ENCODE measurements at places on chromosomes 12 and 14.

GRCh38 chr14:84541018-84541417 is 988.9 kb upstream of the FLRT2 start:
- no peak for DNase-seq

DNA sequence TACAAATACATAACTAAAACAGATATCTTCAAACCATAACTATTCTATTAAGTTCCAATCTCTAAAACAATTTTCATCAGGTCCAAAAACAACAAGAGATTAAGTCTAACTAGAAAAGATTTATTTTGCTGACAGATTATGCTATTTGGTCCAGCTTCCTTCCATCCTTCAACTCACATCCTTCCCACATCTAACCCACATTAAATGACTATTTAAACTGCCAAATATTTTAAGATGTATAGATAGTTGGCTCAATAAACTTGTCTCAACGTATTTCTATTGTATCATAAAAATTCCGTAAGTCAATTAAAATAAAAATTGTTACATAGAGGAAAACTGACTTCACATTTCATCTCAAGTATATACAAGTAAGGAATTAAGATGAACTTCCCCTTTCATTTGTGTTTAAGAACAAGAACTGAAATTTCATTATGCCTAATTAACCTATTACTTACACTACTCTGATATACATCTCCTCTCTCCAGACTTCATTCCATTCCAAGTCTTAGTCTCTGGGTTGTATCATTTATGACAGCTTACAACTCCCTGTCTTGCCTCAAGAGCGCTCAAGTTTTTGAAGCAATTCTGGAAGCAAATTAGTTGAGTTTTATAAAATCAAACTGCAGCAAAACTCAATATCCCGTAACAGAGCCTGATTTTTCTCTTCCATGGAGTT is 25.4 kb downstream of the PAWR start:
- no peak for DNase-seq

DNA sequence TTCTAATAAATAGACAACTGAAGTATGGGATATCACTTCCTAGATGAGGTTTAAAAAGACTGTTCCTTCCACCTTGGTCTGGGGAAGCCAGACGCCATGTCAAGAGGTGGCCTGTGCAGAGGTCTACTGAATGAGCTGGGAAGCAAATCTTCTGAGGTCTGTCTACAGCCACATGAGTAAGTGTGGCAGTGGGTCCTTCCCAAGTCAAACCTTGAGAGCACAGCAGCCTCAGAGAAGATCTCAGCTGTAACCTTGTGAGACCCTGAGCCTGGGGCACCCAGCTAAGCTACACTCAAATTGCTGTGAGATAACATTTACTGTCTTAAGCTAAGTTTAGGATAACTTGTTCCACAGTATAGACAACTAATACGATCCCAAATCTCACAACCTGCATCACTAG is 20.2 kb downstream of the NDUFA12 start:
- DNase-seq: no peak

DNA sequence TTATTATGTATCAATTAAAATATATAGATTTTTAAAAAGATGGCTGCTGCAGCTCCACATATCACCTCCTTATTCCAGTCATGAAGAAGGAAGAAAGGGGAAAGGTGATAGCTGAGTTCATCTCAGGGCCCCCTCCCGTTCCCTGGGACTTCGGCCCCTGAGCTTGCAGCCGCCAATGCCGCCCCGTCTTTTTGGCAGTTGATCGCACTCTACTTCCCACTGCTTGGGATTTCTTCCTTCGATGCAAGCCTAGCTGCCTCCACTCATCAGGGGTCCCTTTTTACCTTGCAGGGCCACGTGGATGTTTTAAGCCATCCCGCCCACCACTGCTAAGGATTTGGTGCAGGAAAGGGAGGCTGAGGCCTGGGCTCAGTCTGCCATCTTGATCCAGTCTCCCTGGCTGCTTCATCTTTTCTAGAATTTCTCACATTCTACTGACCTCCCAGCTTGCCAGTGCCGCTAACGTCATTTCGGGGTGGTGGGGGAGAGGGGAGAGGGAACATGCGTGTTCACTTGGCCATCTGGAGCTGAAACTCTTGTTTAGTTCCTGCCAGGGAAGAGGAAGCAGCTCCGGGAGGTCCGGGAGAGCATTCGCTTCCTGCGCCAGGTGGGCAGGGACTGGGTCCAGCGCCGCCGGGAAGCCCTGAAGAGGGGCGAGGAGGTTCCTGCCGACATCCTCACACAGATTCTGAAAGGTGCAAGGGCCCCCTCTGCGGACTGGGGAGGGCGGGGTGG is 31.3 kb downstream of the CYP46A1 start:
- DNase-seq: no peak

- DNase-seq: no peak
Observed at GRCh38 chr14:74936731-74937130, 13.7 kb upstream of the RPS6KL1 start.

- no peak for DNase-seq
Observed at GRCh38 chr12:53999559-54000115, 324 bp upstream of the HOXC9 start.

- no peak for DNase-seq
Observed at GRCh38 chr14:88613552-88614010, 50.7 kb downstream of the ZC3H14 start.

DNA sequence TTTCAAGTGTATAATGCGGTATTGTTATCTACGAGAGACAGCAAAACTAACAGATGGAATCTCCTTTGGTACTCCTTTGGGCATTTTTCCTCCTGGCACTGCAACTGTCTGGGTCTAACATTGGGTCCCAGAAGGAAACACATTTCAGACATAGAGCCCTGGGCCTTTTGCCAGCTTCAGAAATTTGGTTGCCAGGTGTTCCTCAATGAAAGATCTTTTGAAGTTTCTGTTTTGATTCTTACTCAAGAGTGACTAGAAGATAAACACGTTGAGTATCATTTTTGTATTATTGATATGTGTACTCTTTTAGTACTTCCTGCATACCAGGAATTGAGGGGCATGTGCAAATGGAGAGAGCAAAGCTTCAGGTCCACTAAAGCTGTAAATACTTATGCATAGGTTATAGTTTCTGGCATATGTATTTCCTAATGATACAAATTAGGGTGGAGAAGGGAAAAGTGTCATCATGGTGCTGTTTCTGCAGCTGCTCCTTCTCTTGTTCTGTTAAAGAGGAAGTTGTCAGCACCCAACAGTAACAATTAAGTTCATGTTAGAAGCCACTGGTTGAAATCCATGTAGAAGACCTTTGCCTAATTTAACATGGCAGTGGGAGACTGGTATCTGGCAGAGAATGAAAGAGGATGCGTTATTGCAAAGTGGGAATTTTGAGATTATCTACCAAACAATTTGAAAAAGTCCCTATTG is 53.5 kb downstream of the SLC38A6 start:
- DNase-seq: no peak

DNA sequence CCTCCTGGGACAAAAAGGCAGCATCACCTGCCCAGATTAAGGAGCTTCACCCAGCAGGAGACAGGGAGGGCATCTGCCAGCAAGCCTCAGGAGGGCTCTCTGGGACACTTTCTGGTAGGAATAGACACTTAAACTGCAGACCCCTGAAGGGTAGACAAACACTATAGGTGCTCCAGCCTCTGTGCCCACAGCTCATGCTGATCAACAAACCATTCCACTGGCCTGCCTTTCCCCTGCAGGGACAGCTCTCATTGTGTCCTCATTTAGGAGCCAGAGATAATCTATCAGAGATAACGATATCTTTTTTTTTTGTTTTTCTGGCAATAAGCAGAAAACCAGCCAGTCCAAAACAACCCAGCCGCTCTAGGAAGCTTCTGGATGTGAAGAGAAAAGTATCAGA is 251.8 kb upstream of the CCDC196 start:
- no peak for DNase-seq

- DNase-seq: no peak
Observed at GRCh38 chr14:94062344-94062940, 18.6 kb downstream of the DDX24 start.

DNA sequence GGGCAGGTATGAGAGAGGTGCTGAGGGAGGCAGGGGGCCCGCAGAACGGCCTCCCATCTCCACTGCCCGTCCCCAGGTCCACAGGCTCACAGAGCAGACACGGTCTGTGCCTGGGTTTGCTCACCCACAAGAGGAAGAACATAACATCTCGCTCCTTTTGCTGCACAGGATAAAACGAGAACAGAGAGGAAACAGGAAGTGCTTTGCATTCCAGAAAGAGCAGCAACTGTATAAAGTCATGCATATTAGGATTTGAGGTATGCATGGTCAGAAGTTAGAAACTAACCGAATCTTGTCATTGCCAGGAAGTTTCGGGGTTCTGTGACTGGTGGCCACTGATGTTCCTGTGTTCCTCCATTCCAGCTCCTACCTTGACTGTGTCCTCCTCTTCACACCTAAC is 25.0 kb downstream of the NTF3 start:
- no peak for DNase-seq

DNA sequence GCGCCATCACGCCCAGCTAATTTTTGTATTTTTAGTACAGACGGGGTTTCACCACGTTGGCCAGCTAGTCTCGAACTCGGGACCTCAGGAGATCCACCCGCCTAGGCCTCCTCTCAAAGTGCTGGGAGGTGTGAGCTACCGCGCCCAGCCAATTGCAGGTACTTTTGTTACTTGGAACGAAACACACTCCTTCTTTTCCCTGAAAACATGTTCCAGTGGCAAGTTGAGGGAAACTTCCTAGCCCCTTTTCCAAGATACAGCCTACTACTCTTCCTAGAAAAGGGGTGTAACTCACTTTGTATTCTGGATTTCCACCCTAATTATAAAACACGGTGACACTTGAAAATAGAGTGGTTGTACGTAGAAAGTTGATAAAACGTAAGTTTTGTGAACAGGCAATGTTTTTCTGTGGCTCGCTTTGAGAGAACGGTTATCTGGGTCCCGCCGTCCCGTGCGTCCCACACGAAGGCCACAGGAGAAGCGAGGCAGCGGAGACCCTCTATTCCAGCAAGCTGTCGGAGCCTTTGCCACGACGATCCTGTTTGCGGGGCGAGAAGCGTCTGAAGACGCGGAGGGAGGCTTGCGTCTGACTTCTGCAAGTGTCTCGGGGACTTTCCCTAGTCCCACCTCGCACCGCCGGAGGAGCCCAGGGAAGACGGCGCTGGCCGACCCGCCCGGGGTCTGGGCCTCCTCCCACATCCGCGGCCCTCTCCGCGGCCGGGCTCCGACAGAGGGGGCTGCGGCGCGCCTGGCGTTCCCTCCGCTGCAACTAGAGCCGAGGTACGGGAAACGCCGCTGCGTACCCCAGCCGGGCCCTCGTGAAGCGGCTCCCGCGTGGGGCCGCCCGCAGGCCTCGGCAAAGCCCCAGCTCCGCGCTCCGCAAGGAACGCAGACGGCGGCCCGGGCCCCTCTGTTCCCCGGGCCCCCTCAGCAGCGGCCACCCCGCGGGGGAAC is 745 bp downstream of the CDCA4 start:
- no peak for DNase-seq

GRCh38 chr12:12436831-12437345 is 80.0 kb downstream of the BORCS5 start:
- no peak for DNase-seq

- no peak for DNase-seq
Observed at GRCh38 chr14:74064426-74064825, 19.8 kb downstream of the ALDH6A1 start.

- DNase-seq: no peak
Observed at GRCh38 chr12:54452628-54453027, 20.8 kb downstream of the GTSF1 start.

GRCh38 chr12:6791931-6792520 is 2.7 kb downstream of the CD4 start:
- no peak for DNase-seq

GRCh38 chr12:72144553-72144952 is 127.6 kb upstream of the TRHDE start:
- no peak for DNase-seq

DNA sequence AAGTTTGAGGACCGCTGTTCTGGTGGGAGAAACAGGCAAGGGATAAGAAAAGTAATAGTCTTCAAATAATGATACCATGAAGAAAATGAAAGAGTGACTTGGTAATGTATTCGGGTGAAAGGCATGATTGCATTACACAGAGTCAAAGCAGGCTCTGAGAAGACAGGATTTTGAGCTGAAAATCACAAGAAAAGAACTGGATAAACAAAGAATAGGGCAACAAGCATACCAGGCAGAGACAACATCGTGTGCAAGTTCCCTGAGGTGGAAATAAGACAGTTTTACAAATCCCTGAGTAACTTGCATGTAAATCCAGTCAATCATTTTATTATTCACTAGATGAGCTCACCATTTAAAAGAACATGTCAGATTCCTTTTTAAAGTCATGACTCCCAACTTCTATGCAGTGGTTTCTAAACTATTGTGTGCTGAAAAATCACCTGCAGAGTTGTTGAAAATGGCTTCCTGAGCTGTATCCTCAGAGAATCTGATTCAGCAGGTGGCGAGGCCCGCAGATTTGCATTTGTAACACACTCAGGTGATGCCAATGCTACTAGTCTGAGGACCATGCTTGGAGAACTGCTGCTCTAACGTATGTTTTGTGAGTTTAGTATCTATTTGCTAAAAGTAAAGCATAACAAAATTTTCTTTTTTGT is 133.0 kb upstream of the ABCD2 start:
- no peak for DNase-seq

GRCh38 chr12:3253682-3254275 is 176.6 kb downstream of the TSPAN9 start:
- DNase-seq: no peak

DNA sequence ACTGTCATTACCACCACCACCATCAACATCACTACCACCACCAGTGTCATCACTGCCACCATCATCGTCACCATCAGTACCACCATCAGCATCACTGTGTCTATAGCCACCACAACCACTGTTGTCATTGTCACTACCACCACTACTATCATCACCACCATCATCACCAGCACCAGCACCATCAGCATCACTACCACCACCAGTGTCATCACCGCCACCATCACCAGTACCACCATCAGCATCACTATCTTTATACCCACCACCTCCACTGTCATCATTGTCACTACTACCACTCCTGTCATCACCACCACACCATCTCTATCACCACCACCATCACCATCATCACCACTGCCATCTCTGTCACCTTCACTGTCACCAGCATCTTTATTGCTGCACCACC is 60.6 kb downstream of the BEGAIN start:
- DNase-seq: no peak

All from cerebellar nuclear complex (tissue), 1 donor.